ENCODE measurements at places on chromosomes 2 and 18.

DNA sequence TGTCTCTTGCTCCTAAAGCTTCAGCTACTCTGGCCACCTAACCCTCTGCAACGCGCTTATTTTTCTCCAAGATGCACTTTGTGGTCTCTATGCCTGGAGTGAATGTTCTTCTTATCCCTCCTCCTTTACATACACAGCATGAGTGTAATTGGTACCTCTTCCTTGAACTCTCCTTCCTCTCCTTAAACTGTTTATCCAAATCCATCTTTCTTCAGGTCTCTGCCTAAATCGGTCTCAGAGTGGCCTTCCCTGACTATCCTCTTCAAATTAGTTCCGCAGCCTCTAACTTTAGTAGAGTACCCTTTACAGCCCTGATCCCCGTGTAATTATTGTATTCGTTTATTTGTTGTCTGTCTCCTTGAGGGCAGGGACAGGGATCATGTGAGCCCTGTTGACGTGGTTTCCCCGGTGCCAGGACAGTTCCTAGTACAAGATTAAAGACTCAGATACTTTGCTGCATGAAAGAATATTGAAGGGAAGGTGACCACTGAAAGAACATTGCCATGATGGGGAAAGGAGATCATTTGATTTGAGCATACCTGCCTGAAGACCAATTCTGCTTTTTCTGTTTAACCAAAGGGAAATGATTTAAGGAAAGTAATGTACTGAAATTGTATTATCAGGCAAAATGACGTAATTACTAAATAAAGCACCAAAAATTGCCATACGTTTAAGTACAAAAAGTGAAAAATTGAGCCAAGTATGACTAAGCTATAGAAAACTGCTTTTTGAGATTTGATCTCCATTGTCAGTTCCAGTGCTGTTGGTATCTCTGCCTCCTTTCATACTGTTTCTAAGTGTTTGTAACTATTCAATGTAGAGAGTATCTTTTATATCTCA lies 1.2 kb downstream of the CNOT9 start:
- H3K27me3 ChIP-seq = no peaks in the 10 kb centered on the region
- H3K27ac ChIP-seq = peak overlapping the region; percentile 95
- peaks cover 32% of the 10 kb centered on the region for H3K4me1 ChIP-seq
- peak overlapping the region; percentile 74 for H3K4me3 ChIP-seq

GRCh38 chr2:168234407-168235085 lies 12.8 kb downstream of the STK39 start:
- H3K36me3 ChIP-seq = no peaks in the 10 kb centered on the region
- DNase-seq = no peak
- no peak overlapping the region for H3K27ac ChIP-seq
- no peaks in the 10 kb centered on the region for H3K27me3 ChIP-seq

DNA sequence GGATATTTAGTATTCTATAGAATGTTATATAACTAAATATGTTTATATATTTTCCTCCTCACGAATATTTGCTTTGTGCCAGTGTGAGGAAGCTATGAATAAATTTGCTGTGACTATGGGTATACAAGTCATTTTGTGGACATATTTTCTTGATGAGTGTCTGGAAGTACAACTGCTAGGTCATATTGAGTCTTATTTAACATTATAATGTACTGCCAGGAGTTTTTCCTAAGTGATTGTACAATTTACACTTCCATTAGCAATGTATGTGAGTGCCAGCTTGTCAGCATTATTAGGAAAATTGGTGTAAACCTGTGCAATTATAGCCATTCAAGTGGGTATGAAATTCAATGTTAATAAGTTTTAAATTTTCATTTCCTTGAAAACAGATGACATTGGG lies 1328.9 kb upstream of the TMEFF2 start:
- H3K36me3 ChIP-seq = no peaks in the 10 kb centered on the region
- DNase-seq = no peak
- no peak overlapping the region for H3K4me3 ChIP-seq
- H3K27ac ChIP-seq = no peak overlapping the region

- H3K4me3 ChIP-seq = no peak overlapping the region
- H3K4me1 ChIP-seq = no peaks in the 10 kb centered on the region
- DNase-seq = no peak
- no peaks in the 10 kb centered on the region for H3K36me3 ChIP-seq
Observed at GRCh38 chr2:70750320-70750719, 17.7 kb downstream of the ADD2 start.

GRCh38 chr2:171124541-171124940 lies 36.2 kb downstream of the TLK1 start:
- no peak overlapping the region for H3K27ac ChIP-seq
- no peak for DNase-seq
- H3K36me3 ChIP-seq = no peaks in the 10 kb centered on the region
- H3K27me3 ChIP-seq = no peaks in the 10 kb centered on the region
- H3K4me1 ChIP-seq = peaks cover 8% of the 10 kb centered on the region

DNA sequence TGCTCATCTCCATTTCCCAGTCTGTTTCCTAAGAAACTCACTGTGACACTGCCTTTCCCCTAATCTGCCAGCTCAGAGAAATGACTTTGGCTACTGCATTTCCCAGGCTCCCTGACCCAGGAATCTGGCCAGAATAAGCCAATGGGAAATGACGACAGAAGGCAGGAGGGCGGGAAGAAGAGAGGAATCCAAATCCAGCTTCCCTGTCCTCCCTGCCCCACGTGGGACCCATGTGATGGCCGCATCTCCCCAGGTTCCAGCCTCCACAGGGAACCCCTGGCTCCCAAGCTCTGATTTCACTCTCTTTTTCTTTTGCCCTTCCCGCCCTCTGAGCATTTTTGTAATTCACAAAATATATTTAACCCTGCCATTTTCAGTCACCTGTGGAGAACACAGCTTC lies 37.8 kb upstream of the RAB12 start:
- H3K27ac ChIP-seq = no peak overlapping the region
- H3K4me1 ChIP-seq = no peaks in the 10 kb centered on the region
- H3K27me3 ChIP-seq = no peaks in the 10 kb centered on the region
- no peaks in the 10 kb centered on the region for H3K36me3 ChIP-seq

DNA sequence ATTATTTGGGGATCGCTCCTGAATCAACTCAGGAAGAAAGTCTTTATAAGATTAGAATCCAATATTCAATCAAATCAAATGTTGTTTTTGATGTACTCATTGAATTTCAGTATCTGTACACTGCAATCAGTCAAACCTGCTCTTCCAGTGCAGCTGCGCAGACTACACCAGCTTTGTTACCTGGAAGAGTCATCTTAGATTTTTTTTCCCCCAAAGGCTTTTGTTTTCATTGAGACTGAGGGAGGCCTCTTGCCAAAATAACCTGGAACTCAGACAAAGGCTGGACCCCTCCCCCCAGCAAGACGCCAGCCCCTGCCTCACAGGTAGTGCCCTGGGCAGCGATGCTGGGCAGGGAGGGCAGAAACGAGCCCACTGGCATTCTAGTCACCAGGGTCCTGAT lies 74.8 kb downstream of the ARHGEF4 start:
- H3K4me1 ChIP-seq = no peaks in the 10 kb centered on the region
- no peak overlapping the region for H3K4me3 ChIP-seq
- DNase-seq = no peak
- no peak overlapping the region for H3K27ac ChIP-seq
- H3K27me3 ChIP-seq = peaks cover 4% of the 10 kb centered on the region
- H3K36me3 ChIP-seq = no peaks in the 10 kb centered on the region

GRCh38 chr2:71006955-71007799 lies 12.5 kb upstream of the TEX261 start:
- no peaks in the 10 kb centered on the region for H3K4me1 ChIP-seq
- H3K27me3 ChIP-seq = no peaks in the 10 kb centered on the region
- no peaks in the 10 kb centered on the region for H3K36me3 ChIP-seq
- H3K27ac ChIP-seq = no peak overlapping the region
- no peak overlapping the region for H3K4me3 ChIP-seq
- DNase-seq = no peak

DNA sequence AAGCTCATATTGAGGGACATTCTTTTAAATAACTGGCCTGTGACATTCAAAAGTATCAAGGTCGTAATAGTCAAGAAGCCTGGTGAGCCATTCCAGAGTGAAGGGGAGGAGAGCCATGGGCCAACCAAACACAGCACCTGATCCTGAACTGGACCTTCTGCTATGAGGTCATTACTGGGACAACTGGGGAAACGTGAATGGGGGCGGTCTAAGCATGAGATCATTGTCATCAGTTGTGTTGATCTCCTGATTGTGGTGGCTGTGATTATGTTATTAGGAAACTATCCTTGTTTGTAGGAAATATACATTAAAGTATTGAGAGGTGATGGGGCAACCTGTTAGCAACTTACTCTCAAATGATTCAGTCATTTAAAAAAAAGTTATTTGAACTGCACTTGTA lies 79.3 kb downstream of the FBXO15 start:
- no peak overlapping the region for H3K27ac ChIP-seq
- no peak for DNase-seq
- H3K27me3 ChIP-seq = no peaks in the 10 kb centered on the region

GRCh38 chr2:201860636-201861066 lies 54.3 kb downstream of the CDK15 start:
- H3K4me1 ChIP-seq = no peaks in the 10 kb centered on the region
- no peak overlapping the region for H3K4me3 ChIP-seq
- no peak for DNase-seq
- no peaks in the 10 kb centered on the region for H3K36me3 ChIP-seq

- DNase-seq = peak; percentile 45
- no peaks in the 10 kb centered on the region for H3K4me1 ChIP-seq
- no peaks in the 10 kb centered on the region for H3K27me3 ChIP-seq
- peak overlapping the region; percentile 73 for H3K27ac ChIP-seq
- H3K36me3 ChIP-seq = no peaks in the 10 kb centered on the region
Observed at GRCh38 chr18:45617284-45617683, 2.0 kb downstream of the SLC14A2 start.

DNA sequence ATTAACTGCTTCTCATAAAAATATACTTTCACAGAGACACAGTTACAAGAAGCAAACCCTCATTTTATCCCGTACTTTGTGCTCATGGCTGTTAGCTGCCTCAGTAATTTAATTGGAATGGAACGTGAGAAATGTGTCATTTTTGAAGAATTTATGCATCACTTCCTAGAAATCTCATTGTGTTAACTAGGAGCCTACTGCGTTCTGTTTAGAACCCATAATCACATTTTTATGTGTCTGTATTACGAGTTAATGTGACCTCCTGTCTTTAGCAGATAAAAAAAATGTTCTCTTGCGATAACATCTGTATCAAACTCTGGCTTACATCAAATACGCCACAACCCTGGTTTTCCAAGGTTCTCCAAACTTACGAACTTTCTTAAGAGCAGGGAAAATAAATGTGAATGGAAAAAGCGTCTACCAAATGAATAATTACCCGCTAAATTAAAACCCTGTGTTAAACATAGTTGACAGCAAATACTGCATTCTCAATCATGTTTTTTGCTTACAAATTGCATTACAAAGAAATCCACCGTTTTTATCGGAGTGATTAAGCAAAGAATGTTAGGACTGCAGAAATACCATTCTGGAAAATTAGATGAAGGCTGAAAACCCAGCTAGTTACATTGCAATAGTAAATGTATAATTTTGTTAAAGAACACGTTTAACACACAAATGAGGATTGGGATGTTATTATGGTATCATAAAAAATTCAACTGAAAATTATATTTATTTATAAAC lies 12.1 kb upstream of the GBX2 start:
- H3K4me1 ChIP-seq = peaks cover 17% of the 10 kb centered on the region
- no peak overlapping the region for H3K4me3 ChIP-seq
- peaks cover 38% of the 10 kb centered on the region for H3K27me3 ChIP-seq

DNA sequence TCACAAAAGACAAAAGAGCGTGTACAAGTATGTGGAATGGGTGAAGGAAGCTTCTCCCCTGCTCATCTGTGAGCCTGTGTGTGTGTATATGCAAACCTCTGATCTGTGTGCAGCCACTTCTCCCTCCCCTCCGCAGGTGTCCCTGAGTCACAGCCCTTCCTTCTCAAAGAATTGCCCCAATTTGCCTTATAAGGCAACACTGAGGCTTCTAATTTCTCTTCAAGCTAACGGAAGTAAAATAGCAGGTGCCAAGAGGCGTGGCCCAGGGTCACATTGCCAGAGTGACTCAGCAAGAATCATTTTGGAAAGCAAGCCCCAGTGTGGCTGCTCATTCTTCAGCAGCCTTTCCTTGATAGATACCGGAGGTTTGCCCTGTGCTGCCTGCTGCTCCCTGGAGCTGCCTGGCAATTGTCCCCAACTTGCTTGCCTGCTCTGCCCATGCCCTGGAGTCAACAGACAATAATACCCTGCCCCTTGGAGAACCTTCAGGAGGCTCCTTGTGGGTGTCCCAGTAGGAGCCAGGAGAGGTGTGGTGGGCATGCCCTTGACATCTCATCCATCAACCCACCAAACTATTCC lies 37.3 kb upstream of the BMP10 start:
- H3K4me1 ChIP-seq = peaks cover 11% of the 10 kb centered on the region
- H3K27me3 ChIP-seq = no peaks in the 10 kb centered on the region
- H3K36me3 ChIP-seq = no peaks in the 10 kb centered on the region

DNA sequence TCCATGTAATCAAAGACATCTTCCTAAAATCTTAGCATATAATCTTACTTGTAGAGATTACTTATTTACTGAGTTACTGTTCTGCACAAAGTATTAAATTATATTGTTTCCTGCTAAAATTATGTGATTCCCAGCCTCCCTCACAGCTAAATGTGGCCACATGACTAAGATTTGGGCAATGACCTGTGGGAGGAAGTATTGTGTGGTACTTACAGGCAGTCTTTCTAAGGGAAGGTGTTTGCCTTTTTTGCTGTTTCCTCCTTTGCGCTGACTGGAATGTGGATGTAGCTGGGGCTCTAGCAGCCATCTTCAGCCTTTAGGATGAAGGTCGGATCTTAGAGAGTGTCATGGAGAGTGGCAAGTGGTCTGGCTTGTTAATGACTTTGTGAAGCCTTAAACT lies 146.3 kb upstream of the APCDD1 start:
- H3K36me3 ChIP-seq = no peaks in the 10 kb centered on the region
- H3K4me1 ChIP-seq = peaks cover 5% of the 10 kb centered on the region
- H3K4me3 ChIP-seq = no peak overlapping the region
- no peak overlapping the region for H3K27ac ChIP-seq
- no peaks in the 10 kb centered on the region for H3K27me3 ChIP-seq

DNA sequence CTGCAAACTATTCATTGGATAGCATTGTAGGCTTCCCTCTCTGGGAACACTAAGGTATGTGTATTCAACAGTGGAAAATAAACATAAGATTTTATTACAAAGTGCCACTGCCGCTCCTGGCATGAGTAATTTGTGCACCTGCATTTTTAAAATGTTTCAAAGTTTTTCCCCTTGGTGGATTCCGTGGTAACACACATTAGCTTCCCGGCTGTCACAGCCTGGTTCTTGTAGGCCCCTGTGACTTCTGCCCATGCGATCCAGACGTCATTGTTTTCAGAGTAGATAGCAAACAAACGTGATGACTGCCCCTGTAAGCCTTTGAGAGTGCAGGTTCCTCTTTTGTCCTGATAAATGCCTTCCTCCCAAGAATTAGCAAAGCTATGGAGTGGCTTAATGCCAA lies 421.0 kb downstream of the ZNF521 start:
- no peak overlapping the region for H3K4me3 ChIP-seq
- no peaks in the 10 kb centered on the region for H3K4me1 ChIP-seq
- H3K36me3 ChIP-seq = no peaks in the 10 kb centered on the region
- H3K27ac ChIP-seq = no peak overlapping the region
- DNase-seq = no peak

- DNase-seq = peak; percentile 41
- H3K4me1 ChIP-seq = peaks cover 31% of the 10 kb centered on the region
- H3K4me3 ChIP-seq = no peak overlapping the region
Observed at GRCh38 chr18:13608791-13609532, 117.4 kb downstream of the FAM210A start.

GRCh38 chr2:23615216-23616020 lies 230.4 kb downstream of the KLHL29 start:
- H3K4me3 ChIP-seq = no peak overlapping the region
- H3K4me1 ChIP-seq = peaks cover 7% of the 10 kb centered on the region
- no peak for DNase-seq

- H3K27me3 ChIP-seq = no peaks in the 10 kb centered on the region
- no peaks in the 10 kb centered on the region for H3K4me1 ChIP-seq
- peak overlapping the region; percentile 4 for H3K27ac ChIP-seq
- peak; percentile 65 for DNase-seq
- no peaks in the 10 kb centered on the region for H3K36me3 ChIP-seq
Observed at GRCh38 chr2:190679813-190680591, 31.1 kb downstream of the NAB1 start.
